ENCODE measurements at places on chromosomes 6 and 20. TPM values are rescaled to one million over a fixed set of nuclear protein-coding genes. Genes with fewer than 3 reads are reported as not detected.

The FAM209B gene
- 0.78 TPM for polyA plus RNA-seq

The ROS1 gene
- 0.08 TPM for polyA plus RNA-seq

The ADGRG6 gene
- 1.1 TPM for polyA plus RNA-seq

The GPLD1 gene
- polyA plus RNA-seq: 0.18 TPM

The MRAP2 gene
- polyA plus RNA-seq: 5.5 TPM

The PRSS35 gene
- 0.31 TPM for polyA plus RNA-seq

- DNase-seq: no peak
Observed at GRCh38 chr6:6681075-6681849, 92.7 kb downstream of the LY86 start.

GRCh38 chr6:935582-935981, 242.6 kb upstream of the EXOC2 start:
- DNase-seq: no peak

DNA sequence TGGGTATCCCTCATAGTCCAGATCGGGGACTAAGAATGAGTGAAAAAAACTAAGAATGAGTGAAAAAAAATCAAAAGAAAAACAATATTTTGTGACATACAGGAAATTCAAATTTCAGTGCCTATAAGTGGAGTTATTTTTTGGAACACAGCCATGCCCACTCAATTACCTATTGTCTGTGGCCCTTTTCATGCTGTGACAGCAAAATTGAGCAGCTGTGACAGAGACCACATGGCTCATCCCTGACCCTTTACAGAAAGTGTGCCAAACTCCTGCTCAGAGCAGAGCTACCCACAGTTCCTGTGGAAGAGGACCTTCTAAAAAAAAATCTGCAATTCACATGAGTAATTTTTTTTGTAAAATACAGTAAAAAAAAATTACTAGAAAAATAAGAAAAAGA, 1.4 kb downstream of the NCR2 start:
- DNase-seq: no peak

GRCh38 chr6:147769496-147770087, 261.1 kb downstream of the SAMD5 start:
- no peak for DNase-seq

- DNase-seq: no peak
Observed at GRCh38 chr6:6003621-6004366, 2.9 kb downstream of the NRN1 start.
